Left colon (tissue), 2 donors: ENCODE measurements at places on chromosomes 1 and 21. TPM values are rescaled to one million over a fixed set of nuclear protein-coding genes. Genes with fewer than 3 reads are reported as not detected.

The TSPAN2 gene
- total RNA-seq = 3.3 TPM

The GSTM5 gene
- total RNA-seq = 5.1 TPM

DNA sequence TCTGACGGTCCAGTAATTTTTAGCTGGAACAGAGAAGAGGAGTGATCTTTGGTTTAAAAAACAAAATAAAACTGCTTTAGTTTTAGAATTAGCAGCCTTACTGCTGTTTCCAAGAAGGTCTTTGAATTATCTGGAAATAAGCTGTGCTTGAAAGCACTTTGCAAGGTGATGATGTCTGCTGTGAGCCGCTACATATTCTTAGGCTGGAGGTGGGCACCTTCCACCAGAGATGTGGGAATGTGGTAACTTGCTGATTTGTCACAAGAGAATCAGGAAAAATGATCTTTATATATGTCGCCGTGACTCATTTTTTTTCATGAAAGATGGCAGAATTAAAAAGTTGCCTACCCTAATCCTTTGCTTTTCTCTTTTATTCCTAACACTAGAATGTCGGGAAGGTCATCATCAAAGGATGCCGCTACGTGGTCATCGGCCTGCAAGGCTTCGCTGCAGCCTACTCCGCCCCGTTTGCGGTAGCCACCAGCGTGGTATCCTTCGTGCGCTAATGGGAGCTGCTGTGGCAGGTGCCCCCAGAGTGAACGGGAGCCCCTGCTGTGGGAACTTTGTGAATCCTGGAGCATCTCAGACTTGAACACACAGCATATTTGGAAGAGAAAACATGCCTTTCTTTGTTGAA, 6.2 kb downstream of the C1orf115 start:
- DNase-seq = no peak

DNA sequence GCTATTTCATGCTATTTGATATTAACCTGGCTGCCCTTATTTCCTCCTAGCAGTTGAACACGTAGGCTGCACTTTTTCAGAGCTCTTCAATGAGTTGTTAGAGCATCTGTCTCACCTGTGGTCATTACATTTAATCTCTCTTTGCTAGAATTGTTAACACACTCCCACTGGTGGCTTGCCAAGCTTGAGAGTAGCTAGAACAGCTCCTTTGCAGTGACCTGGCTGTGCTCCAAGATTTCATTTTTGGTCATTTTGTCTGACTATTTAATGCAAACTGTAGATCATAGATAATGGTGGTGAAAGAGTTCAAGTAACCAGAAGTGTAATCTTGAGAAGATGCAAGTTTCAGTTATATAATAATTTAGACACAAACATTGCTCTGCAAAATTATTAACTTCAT, 105.6 kb downstream of the LRRC7 start:
- no peak for DNase-seq

- peak; percentile 66 for DNase-seq
Observed at GRCh38 chr1:47192458-47193384, 2.9 kb upstream of the PDZK1IP1 start.

GRCh38 chr1:90963651-90964050, 58.2 kb downstream of the ZNF644 start:
- DNase-seq = no peak

The MTMR11 gene
- 247 TPM for total RNA-seq
